Right lobe of liver (tissue), 6 donors: ENCODE measurements at places on chromosomes 2 and 18. TPM values are rescaled to one million over a fixed set of nuclear protein-coding genes. Genes with fewer than 3 reads are reported as not detected.

Gene MEP1B
- 0.70 TPM for total RNA-seq

Gene ZNF804A
- total RNA-seq = 0.30 TPM

Gene RBM44
- 0.92 TPM for total RNA-seq

Gene GALR1
- total RNA-seq = not detected
